ENCODE measurements at places on chromosomes 3 and 15.

DNA sequence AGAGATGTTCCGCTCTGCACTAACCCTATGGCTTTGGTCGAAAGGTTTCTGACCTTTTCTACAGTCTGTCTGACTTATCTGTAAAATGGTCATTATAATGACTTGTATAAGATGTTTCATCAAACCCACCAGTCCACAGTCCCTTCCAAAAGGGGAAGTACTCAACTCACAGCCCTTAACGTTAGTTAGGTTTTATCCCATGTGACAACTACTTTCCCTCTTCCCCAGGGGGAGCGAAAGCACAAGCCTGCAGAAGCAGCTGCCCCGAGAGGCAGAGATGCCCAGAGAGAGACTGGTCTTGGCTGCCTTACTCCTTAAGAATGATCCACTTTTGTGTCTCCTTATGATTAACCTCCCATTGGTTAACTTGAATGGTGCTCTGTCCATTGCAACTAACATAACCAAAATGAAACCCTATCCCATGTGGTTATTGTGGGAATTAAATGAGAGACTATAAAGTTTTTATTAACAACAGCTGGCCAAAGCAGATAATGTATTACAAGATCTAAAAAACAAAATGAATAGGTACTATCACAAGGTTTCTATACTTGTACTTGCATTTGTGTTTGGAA lies 6.4 kb downstream of the ASTE1 start:
- DNase-seq, result no peak

- no peak for DNase-seq
These were observed 182.2 kb downstream of the CFAP20DC start for GRCh38 chr3:58867621-58868020.

DNA sequence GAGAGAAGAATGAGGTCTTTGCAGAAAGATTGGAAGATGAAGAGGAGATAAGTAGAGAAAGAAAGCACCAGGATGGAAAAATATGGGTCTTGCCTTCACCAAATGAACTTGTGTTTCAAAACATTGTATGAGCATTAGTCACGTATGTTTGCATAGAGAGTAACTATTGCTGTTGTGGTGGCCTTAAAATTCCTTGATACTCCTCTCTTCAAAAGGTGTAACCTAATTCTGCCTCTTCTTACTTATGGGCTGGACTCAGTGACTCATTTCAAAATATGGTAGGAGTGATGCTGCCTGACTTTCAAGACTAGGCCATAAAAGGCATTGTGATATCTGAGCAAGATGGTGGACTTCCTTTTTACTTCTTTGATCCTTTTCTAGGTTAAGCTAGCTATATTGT lies 228.7 kb upstream of the ZNF385D start:
- no peak for DNase-seq

DNA sequence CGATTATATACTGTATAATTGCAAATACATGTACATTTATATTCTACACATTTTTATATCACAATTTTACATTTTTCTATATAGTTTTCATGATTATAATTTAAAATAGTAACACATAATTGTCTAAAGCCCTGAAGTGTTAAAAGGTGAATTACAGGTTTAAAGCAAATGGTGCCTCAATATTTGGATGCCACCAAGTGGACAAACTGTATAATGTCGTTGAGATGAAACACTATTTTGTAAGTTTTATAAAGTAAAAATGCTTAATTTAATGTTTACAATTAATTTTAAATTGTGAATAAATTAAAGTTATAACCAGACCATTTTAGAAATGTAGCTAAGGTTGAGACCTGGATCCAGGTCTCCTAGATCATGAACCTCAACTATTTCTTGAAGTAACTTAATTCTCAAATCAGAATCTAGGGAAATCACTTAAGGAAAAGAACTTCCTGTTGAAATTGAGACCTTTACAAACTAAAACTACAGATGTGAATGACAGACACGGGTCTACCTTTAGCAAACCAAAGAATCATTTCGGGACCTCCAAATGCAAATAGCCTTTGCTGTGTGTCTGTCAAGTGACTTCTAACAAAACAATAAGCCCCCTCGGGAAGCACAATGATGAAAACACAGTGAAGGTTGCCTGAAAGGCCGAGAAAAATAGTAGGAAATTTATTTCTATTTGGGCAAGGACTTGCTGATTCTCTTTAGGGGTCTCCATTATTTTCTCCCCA lies 37.8 kb downstream of the EHHADH start:
- peak; percentile 33 for DNase-seq

GRCh38 chr3:31268868-31269267 lies 263.9 kb upstream of the STT3B start:
- DNase-seq, result no peak

DNA sequence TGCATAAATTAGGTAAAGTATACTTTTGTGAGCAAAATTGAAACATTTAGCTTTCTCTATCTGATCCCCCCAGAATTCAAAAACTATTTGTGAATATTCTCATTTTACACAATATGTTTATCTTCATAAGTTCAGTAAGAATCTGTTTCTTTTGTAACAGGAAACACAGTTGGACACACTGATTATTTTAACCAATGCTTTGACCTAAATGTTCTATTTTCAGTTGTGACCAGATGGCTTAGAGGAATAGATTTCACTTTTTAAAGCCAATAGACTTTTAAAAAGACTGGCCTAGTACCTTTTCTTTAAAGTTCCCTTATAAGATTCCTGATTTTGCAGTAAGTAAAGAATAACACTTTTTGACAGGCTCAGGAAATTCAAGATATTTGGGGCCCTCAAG lies 74.0 kb upstream of the STRIT1 start:
- DNase-seq, result no peak

GRCh38 chr3:71356265-71356664 lies 227.3 kb downstream of the FOXP1 start:
- no peak for DNase-seq

DNA sequence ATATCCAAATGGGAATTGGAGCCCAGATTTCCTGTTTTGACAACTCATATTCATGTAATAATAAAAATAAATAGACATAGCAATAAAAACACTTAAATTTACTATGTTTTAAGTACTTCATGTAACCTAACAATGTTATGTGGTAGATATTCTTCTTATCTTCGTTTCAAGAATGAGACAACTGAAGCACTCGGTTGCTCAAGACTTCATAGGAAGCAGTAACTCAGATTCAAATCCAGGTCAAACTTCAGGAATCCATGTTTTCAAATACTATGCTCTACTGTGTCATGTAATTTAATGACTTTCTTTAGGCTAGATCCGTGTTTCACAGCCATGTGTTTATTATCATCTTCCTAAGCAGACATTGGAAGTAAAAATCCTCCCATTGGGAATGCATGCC lies 492.2 kb downstream of the CNTN3 start:
- DNase-seq, result no peak

DNA sequence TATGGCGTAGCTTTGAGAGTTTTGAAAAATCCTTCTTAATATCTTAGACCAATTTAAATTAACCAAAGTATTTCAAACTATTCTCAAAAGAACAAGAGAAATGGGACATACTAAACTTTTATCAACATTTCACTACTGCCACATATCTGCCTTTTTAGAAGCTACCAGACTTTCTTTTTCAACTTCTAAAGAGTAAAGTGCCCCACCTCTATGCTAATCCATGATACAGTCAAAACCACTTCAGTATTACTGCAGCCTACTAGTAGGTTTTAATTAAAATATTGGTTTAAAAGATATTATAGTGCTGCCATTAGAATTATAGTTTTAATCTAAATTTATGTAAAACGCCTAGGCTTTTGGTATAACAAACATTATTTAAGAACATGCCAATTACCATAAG lies 15.1 kb downstream of the HERC1 start:
- no peak for DNase-seq

DNA sequence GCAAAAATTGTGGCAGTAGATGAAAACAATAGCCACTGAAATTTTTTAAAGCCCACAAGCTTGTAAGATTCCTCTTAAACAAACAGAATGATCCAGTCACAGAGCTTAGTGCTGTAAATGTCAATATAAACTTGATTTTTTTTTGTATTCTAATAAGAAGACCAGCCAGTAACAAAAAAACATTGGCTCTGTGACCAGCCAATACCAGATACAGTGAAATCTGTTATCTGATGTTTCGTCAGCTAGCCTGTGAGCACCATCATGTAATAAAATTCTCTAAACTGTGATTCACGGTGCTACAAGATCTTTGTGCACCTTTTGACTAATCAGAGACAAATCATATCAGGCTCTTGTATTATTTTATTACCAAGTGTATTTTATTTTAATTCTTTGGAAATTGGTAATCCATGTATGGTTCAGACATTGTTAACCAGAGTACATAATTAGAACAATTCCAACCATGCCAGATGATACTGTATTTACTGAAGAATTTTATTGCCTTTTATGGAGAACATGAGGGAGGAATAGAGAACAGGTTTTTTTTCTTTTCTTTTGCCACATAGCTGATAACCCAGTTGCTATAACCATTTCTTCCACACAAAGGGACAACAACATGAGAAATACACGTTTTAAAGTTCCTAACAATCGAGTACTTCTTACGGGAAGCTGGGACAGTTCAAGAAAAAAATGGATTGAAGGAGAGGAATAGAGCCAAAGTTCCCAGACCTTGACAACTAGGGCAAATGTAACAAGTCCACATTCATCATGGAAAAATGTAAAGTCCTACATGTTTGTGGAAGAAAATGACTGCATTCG lies 71.9 kb downstream of the FILIP1L start:
- peak; percentile 34 for DNase-seq

Measured in GM03348 (cell line).